Cerebellar cortex (tissue), 1 donor: ENCODE measurements at places on chromosomes 2 and 18.

- peak; percentile 87 for DNase-seq
Measured at GRCh38 chr18:24543795-24544498, 83.5 kb downstream of the HRH4 start.

DNA sequence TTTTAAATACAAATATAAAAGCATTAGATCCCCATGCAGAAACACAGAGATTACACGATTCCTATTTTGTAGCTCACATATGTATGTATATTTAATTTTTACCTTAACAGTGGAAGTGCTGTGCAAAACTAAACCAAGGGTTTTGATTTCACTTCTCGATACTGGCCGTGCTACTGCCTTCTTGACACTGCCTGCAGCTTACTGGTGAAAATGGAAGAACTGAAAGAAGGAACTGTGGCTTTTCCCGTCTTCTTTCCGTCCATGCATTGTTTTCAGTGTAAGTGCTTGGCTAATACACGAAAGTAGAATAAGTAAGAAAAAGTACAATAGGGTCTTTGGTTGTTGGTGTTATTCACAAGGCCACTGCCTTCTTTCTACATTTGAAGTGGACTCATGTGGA lies 129.5 kb downstream of the NDUFA10 start:
- DNase-seq: no peak

- DNase-seq: no peak
Measured at GRCh38 chr2:144515099-144515695, 4.7 kb downstream of the ZEB2 start.

DNA sequence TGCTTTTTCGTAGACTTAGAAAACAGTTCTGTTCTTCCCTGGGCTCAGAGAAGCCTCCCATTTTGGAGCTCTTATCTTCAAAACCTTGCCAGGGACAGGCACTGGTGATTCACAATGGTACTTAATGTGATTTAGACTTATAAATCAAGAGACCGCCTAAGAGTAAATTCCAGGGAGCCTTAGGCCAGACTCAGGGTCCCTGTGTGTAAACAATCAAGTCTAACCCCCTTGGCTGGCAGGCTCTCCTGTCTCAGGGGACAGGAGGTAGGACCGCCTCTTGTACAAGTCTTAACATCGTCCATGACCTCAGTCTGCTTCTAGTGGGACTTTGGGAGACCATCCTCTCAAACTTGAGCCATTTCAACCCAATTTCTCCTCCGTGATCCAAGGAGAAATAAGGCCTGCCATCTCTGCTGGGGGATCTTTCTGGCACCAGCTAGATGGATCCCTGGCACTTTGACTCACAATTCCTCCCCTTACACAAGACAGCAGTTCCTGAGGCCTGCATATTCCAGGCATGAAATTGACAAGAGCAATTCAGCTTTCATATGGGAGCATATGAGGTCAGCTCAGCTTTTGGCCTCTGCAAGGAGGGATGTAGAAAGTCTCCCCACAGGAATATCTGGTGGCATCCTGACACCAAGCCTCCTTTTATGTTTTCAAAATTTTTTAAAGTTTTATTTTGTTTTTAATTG lies 487.0 kb downstream of the TNS1 start:
- DNase-seq: no peak

DNA sequence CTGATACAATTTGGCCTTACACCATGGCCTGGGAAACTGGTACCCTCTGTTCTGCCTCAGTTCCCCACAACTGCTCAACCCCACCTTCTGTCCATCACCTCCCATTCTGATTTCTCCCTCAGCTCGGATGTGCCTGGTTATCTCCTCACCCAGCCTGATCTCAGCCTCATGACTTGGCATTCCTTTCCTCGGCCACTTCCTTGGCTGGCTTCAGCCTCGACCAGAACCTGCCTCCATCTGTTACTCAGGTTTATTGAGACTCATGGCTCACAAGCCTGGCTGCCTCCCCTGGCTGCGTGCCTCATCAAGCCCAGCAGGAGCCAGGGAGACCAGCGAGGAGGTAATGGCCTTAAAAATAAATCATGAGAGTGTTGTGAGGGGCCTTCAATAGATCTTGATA lies 356.2 kb upstream of the SPRED2 start:
- peak; percentile 96 for DNase-seq

DNA sequence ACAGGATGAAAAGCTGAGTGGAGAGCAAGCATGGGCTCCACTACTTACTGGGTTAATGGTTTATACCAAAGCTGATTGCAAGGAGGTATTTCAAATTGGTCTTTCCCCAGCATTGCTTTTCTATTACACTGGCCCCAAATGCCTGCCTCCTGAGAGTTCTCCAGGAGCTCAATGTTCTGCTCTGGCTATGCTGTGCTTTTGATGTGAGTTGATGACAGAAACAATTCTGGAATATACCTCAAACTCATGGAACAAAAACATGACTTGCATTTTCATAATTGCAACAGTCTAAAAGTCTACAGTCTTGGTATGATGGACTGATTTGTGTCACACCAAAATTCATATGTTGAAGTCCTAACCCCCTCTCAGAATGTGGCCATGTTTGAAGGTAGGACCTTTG lies 258.0 kb downstream of the CDH20 start:
- DNase-seq: no peak

DNA sequence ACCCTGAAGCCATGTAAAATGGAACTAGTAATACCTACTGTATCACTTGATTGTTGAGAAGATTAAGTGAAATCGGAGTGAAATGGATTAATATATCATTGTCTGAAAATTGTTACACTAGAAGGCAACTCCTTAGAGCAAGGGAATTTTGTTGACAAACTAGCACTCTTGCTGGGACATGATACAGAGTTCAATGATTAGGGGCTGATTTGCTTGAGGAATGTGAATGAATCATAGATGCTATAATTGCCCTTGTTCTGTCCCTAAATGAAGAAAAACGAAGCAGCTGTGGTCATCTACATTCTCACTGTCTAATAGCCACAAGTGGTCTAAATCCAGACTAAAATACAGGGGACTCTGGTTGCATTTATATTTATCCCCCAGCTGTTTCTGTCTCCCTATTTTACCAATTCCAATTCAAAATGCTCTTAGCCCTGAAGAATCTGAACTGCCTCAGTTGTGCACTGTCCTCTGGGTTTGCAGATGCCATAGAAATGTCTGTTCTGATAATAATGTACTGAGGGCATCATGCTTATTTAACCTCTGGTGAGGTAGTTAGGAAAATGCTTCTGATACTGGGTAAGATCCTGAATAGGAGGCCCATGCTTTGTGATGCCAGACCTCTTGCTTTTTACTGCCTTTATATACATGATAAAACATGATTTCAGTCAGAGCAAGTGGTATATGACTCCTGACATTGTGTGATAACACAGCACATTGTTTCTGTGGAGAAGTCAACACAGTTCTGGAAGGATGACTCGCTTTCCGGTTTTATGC lies 382.1 kb downstream of the NRXN1 start:
- no peak for DNase-seq

DNA sequence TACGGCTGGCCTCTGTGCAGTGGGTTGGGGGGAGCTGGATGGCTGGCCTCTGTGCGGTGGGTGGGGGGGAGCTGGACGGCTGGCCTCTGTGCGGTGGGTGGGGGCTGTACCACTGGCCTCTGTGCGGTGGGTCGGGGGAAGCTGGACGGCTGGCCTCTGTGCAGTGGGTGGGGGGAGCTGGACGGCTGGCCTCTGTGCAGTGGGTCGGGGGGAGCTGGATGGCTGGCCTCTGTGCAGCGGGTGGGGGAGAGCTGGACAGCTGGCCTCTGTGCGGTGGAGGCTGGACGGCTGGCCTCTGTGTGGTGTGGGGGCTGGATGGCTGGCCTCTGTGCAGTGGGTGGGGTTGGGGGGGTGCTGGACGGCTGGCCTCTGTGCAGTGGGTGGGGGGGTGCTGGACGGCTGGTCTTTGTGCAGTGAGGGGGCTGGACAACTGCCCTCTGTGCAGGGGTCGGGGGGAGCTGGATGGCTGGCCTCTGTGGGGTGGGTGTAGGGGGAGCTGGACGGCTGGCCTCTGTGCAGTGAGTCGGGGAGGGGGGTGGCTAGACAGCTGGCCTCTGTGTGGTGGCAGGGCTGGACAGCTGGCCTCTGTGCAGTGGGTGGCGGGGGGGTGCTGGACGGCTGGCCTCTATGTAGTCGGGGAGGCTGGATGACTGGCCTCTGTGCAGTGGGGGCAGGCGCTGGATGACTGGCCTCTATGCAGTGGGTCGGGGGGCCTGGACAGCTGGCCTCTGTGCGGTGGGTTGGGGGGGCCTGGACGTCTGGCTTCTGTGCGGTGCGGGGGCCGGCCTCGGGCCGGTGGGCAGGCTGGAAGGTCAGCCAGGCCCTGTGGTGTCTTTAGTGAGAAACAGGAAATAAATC lies 31.9 kb downstream of the NFATC1 start:
- DNase-seq: no peak

DNA sequence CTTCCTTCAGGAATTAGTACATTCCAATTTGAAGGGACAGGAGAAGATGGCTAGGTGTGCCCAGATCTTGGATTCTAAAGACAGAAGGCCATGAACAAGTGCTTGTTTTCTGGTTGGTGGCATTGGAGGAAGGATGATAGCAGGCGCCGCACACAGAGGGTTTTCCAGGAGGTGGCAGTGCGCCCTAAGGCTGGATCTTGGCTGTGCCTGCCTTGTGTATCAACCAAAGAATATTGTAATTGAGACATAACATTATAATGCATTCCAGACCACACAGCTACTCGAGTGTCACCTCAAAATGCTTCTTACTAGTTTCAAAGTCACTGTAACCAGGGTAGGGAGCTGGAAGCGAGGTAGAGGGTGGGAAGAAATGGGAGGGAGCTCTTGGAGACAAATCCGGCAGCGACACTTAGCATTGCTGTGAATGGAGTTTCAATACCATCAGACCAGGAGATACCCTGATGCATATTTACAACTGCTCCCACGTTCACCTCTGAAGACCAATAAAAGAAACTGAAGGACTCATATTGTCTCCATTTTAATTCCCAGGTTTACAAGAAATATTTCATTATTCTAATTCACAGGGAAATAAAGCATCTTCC lies 42.5 kb downstream of the CPO start:
- DNase-seq: peak; percentile 86

- no peak for DNase-seq
Measured at GRCh38 chr2:69957965-69958364, 3.5 kb downstream of the ASPRV1 start.

DNA sequence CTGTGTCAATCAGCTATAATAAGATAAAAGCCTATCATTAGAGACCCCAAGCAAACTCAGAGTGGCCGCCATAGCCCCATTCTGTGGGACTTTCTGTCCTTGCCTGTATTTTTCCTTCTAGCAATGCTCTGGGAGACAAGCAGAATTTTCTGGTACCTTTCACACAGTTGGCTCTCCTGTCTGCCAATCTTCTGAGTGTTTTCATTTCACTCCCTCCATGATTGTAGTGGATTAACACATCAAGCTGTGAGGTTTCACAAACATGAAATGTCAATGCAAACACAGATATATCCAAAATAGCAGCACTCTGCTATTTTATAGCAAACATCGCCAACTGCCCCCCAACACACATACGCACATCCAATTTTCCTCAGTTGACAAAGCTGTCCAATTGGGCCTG lies 64.9 kb downstream of the C1D start:
- DNase-seq: no peak

GRCh38 chr2:82124629-82125028 lies 1820.1 kb upstream of the LRRTM1 start:
- no peak for DNase-seq

- DNase-seq: no peak
Measured at GRCh38 chr18:63889626-63890025, 2.1 kb downstream of the SERPINB2 start.

DNA sequence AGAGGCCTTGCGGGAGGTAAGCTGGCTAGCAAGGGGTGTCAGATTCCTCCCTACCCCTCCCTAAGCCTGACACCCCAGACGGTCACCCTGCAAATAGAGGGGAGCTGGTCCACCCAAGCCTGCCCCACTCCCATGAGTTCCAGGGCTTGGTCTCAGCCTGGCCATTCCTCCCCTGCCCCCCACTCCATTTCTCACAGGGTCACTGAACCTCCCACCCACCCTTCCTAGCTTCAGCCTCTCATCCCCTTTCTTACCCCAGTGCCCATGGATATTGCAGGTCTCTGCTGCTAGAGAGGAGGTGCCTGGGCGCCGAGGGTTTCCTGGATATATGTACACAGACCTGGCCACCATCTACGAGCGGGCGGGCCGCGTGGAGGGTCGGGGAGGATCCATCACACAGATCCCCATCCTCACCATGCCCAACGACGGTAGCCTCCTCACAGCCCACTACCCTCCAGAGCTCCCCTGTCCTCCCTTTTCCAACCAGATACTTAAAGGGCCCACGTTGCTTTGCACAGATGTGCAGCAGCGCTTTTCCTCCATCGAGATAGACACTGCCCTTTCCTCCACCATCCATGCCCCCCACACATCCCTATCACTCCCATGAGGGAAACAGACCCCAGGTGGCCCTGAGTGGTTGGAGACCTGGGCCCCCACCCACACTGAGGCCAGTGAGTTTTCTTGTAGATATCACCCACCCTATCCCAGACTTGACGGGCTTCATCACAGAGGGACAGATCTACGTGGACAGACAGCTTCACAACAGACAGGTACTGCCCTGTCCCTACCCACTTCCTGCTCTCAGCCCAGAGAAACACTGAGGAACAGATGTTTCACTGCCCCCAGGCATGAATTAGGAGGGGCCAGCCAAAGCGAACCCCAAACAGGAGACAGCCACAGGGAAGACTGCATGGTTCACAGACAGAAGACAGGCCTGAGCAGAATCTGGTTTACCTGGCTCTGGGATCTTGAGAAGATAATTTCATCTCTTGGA lies 15.2 kb upstream of the ANKRD53 start:
- no peak for DNase-seq

- DNase-seq: no peak
Measured at GRCh38 chr2:20425371-20425881, 21.4 kb upstream of the RHOB start.

DNA sequence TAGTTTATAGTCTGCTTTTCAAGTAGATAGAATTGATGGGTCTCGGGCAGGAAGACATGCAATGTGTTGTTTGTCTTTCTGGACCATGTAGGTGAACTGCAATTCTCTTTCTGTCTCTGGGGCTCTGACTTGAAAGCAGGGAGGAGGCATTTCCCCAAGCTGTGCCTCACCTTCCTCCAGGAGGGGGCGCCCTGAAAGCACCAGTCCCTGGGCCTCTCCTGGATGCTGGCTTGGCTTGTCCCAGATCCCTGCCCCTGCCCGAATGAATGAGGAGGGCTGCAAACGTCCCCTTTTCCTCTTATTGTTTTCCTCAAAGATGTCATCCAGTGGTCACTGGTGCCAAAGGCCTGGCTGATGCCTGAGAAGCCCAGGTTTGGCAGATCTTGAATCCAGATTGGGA lies 270.6 kb downstream of the CELF4 start:
- DNase-seq: peak; percentile 32

GRCh38 chr2:205834796-205835195 lies 152.5 kb downstream of the NRP2 start:
- DNase-seq: no peak

DNA sequence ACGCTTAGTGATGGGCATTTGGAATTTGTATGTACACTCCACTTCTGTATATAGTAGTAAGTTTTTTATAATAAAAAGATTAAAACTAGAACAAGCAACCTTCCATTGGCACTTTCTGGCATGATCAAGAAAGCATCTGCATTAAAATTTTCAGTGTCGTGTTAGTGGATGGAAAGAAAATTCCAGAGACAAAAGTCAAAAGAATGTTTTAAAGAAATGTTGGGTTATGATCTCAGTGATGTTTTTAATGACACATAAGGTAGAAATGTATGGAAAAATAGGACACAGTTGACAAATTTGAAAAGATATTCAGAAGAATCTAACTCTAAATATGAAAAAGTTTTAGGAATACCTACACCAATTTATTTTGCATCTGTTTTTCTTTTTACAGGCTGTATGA lies 126.1 kb upstream of the FAM117B start:
- no peak for DNase-seq

GRCh38 chr2:164151522-164151921 lies 415.7 kb upstream of the FIGN start:
- DNase-seq: no peak

- no peak for DNase-seq
Measured at GRCh38 chr2:152613235-152613634, 104.0 kb downstream of the PRPF40A start.
